Cortex of kidney (tissue), 1 donor: ENCODE measurements at places on chromosomes 6 and 20.

DNA sequence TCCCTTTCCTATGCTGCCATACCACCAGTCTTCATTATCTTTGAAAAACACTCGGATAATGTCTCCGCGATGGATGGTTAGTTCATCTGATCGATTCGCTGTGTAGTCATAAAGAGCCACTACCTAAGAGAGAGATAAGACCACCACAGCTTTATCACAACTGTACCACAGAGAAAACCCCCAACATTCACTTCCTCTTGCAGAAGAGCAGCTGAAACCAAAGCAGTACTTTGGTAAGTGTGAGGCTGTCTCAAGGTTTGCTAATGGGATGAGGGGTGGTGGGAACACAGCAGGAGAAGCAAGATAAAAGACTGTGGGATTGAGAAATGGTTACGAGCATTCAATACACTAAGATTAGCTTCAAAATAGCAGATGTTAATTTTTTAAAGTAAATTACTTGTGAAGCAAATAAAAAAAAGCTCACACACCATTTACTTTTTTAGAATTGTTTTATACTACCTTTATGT, 142.1 kb downstream of the MYB start:
- DNase-seq, result no peak

- DNase-seq, result no peak
These were observed 9.7 kb upstream of the TNFRSF6B start for GRCh38 chr20:63686492-63687321.

DNA sequence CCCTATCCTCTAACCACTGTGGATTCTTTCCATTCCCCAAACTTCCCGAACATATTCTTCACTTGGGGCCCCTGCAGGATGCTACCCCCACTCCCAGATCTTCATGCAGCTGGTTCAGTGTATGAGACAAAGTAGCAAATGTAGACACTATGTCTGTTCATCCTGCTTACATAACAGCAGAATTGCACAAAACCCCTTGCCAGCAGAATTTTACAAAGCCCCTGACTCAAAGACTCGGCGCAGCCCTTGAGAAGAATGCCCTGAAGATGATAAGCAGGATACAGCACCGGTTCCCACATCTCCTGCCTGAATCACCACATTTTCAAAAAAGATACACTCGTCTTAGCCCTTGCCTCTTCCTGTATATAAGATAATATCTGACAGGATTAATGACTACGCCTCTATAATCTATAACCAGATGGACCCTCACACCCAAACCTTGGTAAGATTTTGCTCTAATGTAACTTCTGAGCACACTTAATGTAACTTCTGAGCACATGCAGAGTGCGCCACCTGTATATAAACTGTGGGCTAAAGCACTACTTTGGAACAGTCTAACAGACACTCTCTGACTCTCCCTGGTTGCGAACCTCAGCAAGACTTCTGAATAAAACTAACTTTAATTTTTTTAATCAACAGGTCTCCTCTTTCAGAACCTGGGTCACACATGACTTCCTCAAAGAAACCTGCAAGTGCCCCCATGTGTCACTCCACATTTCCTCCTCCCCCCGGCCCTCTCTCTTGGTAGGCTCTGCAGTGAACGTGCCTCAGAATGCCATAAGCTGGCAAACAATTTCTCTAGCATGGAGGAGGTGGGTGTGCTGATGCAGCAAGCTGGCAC, 28.7 kb downstream of the RALGAPA2 start:
- DNase-seq, result no peak

GRCh38 chr6:36608788-36609563, 14.8 kb downstream of the SRSF3 start:
- DNase-seq, result no peak

GRCh38 chr6:8135276-8135675, 32.9 kb upstream of the EEF1E1 start:
- DNase-seq, result no peak

GRCh38 chr6:146065690-146066089, 36.8 kb downstream of the GRM1 start:
- no peak for DNase-seq

DNA sequence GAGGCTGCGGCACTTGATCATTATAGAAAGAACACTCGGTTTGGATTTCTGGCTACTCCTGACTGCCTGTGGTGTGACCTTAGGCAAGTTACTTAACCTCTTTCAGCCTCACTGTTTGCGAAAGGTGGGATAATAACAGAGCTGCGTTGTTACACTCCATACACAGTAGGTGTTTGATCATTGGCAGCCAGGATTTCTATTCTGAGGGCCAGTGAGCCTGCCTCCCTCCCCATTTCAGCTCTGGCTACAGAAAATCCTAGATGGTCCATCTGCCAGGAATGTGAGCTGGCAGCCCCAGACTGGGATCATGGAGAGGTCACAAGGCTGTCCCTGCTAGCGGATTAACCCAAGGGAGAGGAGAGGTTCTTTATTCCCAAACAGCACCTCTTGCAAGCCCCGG, 2.7 kb downstream of the KCNB1 start:
- DNase-seq, result no peak

GRCh38 chr20:64155258-64156135, 8.8 kb upstream of the MYT1 start:
- DNase-seq, result no peak

GRCh38 chr20:62223571-62223970, 3.5 kb upstream of the HRH3 start:
- DNase-seq, result no peak

DNA sequence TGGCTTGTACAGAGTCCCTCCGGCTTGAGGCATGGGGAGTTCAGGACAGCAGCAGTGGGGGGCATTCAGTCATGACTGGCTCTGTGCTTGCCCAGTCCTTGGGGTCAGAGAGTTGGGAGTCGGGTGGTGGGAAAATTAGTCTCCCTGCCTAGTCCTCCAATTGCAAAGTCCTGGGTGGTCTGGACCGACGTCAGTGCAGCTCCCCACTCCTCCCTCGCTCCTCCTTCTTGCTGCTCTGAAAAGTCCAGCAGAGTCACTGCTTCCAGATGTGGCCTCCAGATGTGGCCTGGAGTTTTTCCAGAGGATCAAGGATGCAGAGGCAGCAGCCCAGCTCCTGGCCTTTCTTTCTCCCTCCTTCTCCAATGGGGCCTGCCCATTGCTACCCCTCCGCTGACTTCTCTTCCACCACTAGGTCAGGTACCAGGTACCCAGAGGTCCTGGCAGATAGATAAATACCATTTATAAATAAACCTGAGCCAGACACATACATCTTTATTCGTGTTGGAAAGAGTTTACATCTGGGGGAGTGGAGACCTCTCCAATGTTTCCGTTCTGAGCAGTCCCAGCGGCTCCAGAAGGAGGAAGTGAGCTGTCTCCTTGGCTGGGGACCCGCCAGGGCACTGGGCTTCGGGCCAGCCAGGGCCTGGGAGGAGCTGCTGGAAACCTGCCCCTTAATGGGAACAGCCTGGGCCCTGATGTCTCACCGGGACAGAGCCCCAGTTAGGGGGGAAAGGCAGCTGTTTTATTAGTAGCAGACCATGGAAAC, 49.0 kb upstream of the RNF24 start:
- DNase-seq, result no peak

- no peak for DNase-seq
These were observed 15.8 kb upstream of the FOXQ1 start for GRCh38 chr6:1296079-1296478.

- DNase-seq, result no peak
These were observed 15.1 kb upstream of the LAMP5 start for GRCh38 chr20:9499126-9499899.
